GM23248 (cell line): ENCODE measurements at places on chromosomes 3 and 15.

DNA sequence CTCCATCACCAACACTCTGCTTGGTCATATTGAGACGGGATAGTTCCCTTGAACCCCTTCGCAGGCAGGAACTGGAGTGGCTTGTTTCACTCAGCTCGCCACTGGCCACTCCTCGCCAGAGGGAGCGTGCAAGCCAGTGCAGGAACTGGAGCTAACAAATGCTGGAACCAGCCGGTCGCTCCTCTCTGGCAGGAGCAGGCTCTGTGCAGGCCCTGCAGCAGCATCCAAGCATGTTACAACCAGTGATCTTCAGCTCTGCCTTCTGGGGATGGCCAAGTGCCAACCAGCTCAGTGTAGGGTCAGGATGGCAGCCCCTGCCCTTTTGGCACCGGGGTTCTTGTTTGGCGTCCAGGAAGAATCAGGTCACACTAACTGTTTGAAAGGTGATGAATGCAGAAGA lies 329.0 kb upstream of the AZI2 start:
- DNase-seq = no peak

DNA sequence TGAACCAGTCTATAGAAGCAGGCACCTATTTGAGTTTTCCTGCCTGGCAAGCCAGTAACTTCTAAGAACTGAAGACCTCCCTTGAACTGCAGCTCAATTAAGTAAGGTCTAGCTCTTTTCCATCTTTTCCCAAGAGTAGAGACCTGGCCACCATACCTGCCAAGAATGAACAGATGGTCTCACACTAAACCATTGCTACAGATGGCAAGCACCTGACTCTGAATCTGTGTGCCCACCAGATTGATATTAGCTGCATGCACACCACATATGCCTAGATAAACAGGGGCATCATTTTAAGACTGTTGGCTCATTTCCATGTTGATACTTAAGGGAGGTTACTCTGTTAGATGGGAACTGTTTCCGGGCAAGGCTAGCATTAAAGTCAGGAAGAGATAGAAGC lies 34.8 kb upstream of the GSK3B start:
- DNase-seq = no peak

DNA sequence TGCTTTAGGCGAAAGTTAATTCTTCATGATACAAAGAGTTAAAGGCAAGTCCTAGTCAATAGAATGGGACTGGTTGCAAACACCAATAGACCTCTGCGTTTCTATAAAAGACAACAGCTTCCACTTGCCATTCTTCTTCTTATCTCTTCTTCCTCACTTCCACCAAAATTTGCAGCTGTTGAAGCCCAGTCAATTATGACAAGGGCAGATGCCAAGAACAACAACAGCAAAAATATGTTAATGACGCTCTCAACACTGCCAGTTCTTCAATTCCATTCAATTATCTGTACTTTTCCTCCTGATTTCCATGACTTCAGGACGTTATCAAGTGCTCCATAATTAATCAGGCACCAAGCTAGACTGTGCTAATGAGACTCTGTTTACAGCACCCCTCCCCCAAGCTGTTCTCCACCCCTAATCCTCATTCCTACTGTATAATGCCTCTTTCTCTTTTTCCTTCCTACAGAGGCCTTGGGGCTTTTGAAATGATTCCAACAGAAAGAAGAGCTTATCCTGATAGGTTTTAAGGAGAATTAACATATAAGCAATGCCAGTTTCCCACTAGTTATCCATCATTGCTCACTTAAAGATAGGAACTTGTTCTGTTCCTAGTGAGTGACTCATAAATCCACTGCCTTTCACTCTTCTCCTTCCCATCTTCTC lies 1160.5 kb downstream of the IGSF11 start:
- no peak for DNase-seq

DNA sequence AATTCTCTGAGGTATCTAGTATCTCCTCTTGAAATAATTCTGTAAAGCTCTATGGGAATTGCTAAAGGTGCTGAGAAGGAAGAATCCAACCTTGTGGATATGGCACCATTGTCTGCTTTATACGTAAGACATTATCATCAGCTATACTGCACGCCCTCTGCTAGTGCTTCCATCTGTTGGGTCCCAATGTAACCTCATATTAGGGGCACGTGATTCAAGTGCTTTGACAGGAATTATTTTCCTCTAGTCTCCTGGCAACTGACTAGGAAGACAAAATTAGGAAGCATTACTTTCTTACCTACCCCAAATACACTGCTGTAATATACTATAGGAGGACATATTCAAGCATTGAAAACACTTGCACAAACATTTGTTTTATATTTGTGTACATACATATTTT lies 24.0 kb downstream of the COPS2 start:
- no peak for DNase-seq

- DNase-seq = no peak
Measured at GRCh38 chr15:94366781-94367180, 135.4 kb downstream of the MCTP2 start.

GRCh38 chr15:47337836-47338235 lies 379.5 kb upstream of the SEMA6D start:
- no peak for DNase-seq

- DNase-seq = peak; percentile 95
Measured at GRCh38 chr15:44726568-44727484, 9.5 kb upstream of the TRIM69 start.

- DNase-seq = no peak
Measured at GRCh38 chr3:187667526-187667925, 2.7 kb downstream of the SST start.

GRCh38 chr3:10631224-10631623 lies 125.8 kb upstream of the ATP2B2 start:
- DNase-seq = no peak

DNA sequence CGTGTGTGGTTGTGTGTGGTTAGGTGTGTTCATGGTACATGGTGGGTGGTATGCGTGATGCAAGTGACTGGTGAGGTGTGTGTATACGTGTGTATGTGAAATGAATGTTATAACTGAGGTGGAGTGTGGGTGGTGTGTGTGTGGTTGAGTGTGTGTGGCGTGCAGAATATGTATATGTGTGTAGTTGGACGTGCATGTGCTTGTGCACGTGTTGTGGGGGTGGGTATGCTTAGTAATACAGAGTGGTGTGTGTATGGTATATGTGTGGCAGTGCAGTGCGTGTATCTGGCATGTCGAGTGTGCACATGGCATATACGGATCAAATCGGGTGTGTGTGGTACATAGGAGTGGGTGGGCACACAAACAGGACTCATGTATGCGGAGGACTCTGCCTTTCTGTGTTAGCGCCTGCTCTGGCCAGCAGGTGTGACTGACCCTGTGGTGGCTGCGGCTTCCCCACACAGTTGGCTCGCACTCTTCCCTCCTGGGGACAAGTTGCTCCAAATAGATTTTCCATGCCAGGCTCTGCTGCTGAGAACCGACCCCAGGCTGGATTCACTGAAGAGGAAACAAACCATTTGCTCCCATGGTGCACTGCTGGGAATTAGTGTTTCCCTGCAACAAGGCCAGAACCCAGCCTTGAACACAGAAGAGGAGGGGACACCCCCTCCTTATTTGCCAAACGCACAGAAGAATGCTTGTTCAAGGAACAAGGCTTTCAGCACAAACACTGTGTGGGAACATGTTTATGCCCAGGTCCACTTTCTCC lies 1.2 kb upstream of the C3orf70 start:
- DNase-seq = no peak

GRCh38 chr3:13292375-13292774 lies 127.7 kb downstream of the NUP210 start:
- DNase-seq = no peak

DNA sequence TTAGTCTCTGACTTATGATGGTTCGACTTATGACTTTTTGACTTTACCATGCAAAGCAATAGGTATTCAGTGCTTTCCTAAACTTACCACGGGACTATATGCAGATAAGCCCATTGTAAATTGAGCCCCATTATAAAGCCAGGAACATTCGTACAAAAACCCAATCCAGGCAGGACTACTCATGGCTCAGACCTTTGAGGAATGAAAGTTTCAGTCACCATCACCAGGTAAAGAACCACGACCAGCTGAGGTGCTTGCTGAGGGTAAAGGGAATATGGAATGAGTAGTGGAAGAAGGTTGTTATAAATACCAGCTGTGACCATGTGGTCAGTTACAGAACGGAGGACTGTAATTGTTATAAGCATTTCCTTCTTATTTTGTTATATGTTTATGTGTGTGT lies 54.9 kb upstream of the BNC1 start:
- DNase-seq = no peak

GRCh38 chr3:16841904-16842271 lies 42.9 kb upstream of the PLCL2 start:
- DNase-seq = no peak

DNA sequence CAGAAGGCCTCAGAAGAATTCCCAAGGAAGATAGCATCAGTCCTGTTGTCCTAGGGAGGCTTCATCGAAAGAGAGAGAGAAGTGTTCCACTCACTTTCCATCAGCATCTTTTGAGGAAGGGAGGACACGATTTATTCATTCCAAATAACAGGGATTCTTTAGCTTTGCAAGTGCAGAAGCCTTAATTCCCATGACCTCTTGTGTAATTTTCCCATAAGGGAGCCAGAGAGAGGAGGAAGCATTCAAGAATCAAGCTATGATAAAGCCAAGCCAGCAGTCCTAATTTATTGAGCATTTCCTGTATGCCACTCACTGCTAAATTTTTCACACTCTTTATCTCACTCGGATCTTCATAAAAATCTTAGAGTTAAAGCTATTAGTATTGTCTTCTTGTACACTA lies 169.7 kb upstream of the MITF start:
- no peak for DNase-seq

DNA sequence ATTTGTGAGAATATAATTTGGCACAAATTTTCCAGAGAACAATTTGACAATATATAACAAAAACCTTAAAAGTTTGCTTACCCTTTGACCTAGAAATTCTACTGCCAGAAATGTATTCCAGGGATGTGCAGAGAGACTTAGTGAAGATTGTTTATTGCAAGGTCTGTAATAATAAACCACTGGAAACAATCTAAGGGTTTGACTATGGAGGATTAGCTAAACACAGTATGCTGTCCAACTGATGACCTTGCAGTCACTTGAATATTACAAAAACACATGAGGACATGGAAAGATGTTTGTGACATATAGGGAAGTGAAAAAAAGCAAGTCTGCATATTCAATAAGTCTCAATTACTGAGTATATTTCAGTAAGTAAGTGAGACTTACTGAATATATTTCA lies 48.1 kb upstream of the CDV3 start:
- no peak for DNase-seq

GRCh38 chr3:14962762-14963161 lies 15.4 kb downstream of the NR2C2 start:
- DNase-seq = peak; percentile 80

GRCh38 chr3:135779590-135780235 lies 185.8 kb upstream of the PPP2R3A start:
- no peak for DNase-seq

- peak; percentile 99 for DNase-seq
Measured at GRCh38 chr15:73941044-73941443, 14.8 kb downstream of the LOXL1 start.

- peak; percentile 26 for DNase-seq
Measured at GRCh38 chr15:60843482-60843881, 364.5 kb upstream of the ICE2 start.

DNA sequence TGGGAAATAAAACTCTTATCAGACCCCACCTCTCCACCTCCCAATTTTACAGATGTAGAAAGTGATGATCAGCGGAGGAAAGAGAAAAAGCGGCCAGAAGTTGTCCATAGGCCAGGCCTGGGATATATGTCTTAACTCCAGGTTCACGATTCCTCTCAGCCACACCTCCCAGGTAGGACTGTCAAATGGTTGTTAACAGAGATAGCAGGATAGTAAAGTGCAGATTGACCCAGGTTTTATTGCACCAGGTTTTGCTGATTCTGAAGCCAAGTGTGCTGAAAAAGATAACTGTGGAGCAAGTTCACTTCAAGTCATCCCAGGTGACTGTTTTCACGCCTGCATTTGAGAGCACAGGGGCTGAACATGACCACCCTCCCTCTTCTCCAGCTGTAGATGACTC lies 36.1 kb downstream of the LSM3 start:
- DNase-seq = no peak

- DNase-seq = no peak
Measured at GRCh38 chr3:150582620-150583019, 20.5 kb upstream of the SELENOT start.

DNA sequence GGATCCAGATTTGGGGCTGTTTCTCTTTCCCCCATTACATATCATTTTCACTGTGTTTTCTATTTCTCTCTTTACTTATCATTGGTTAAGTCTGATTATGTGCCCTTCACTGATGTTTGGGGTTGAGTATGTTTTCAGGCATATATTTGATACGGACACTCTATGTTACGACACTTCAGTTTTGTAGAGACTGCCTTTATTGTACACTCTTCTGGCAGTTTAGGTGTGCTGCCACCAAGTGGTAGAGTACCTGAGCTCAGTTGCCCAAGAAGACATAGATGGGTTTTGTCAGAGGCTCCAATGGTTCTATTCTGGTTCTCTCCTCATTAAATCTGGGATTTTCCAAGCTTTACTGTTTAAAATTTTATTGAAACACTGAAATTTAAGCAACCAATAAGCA lies 255.0 kb upstream of the ROPN1 start:
- DNase-seq = peak; percentile 32

DNA sequence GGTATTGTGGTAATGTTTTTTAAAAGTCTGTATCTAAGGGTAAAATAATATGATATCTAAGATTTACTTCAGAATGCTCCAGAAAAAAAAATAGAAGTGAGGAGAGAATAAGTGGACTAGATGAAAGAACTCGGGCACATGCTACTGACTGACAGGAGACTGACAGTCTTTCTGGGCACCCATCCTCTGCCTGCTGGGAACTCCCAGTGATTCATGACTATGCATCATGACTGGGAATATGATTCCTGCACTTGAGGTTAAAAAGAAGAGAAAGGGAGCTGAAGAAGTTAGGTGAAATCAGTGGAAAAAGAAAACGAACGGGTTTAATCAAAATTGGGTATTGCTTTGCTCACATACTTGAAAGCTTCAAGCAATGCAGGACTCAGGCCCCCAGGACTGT lies 35.7 kb upstream of the SPSB4 start:
- DNase-seq = peak; percentile 29
